ENCODE measurements at places on chromosomes 4 and X. TPM values are rescaled to one million over a fixed set of nuclear protein-coding genes. Genes with fewer than 3 reads are reported as not detected.

- DNase-seq, result no peak
- no peaks in the 10 kb centered on the region for H3K36me3 ChIP-seq
- H3K27me3 ChIP-seq, result peaks cover 3% of the 10 kb centered on the region
- no peak overlapping the region for H3K27ac ChIP-seq
- H3K4me3 ChIP-seq, result no peak overlapping the region
- no peaks in the 10 kb centered on the region for H3K4me1 ChIP-seq
These were observed 52.6 kb upstream of the SOD3 start for GRCh38 chr4:24742773-24743172.

DNA sequence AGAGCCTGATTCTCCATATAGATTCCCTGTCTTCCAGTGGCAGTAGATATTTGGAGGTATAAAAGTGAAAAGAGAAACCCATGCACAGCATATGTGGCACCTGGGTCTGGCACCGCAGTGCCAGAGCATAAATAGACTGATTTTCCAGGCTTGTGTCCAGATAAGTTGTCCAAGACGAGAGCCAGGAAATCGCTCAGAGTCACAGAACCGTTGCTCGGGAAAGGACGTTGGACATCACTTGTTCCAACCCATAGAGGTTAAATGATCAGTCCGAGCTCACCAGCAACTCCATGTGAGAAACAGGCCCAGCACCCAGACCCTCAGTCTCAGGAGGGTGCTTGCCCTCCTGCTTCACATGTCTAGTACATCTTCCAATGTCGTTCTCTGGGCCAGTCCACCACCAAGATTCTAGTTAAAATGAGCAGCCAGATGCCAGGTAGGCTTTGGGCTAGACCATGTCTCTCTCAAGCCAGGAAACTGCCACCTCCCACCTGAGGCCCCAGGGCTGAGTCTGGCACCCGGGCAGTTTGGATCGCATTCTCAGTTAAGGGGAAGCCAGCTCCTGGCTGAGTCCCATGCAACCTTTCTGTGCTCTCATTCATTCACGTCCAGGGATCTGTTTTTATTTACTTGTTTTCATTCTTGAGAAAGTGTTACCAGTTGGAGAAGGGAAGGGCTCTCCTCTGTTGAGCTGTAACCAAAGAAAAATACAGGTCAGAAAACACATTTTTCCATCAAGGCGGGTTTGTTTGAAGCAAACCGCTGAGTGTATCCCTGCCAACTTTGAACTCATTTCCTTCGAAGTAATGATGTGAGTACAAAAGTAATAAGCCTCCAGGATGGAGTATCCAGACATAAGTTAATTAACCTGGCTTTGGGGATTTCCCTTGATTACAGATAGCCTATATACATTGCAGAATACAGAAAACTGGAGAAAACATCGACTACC is 91.7 kb downstream of the PHOX2B start:
- H3K27ac ChIP-seq, result no peak overlapping the region
- no peak for DNase-seq
- no peaks in the 10 kb centered on the region for H3K4me1 ChIP-seq
- H3K4me3 ChIP-seq, result no peak overlapping the region
- H3K36me3 ChIP-seq, result no peaks in the 10 kb centered on the region
- H3K27me3 ChIP-seq, result peaks cover 2% of the 10 kb centered on the region

DNA sequence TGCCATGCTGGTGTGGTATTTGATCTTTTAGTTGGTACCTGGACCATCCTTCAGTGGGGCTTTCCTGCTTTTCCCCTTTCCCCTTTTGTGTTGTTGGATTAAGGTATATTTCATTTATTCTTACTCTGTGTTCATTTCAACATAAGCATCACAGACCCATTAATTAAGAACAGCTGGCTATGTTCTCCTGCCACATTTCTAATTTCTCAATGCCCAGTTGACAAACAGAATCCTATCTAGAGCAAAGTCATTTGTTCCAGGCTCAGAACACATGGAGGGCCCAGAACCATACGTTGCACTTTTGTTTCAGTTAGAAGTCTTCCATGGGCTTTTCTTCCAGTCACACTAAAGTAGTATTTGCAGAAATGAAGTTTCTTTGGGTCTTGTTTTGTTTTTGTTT is 46.1 kb upstream of the EOLA2 start:
- H3K27ac ChIP-seq, result no peak overlapping the region
- peaks cover 2% of the 10 kb centered on the region for H3K27me3 ChIP-seq
- no peak for DNase-seq

DNA sequence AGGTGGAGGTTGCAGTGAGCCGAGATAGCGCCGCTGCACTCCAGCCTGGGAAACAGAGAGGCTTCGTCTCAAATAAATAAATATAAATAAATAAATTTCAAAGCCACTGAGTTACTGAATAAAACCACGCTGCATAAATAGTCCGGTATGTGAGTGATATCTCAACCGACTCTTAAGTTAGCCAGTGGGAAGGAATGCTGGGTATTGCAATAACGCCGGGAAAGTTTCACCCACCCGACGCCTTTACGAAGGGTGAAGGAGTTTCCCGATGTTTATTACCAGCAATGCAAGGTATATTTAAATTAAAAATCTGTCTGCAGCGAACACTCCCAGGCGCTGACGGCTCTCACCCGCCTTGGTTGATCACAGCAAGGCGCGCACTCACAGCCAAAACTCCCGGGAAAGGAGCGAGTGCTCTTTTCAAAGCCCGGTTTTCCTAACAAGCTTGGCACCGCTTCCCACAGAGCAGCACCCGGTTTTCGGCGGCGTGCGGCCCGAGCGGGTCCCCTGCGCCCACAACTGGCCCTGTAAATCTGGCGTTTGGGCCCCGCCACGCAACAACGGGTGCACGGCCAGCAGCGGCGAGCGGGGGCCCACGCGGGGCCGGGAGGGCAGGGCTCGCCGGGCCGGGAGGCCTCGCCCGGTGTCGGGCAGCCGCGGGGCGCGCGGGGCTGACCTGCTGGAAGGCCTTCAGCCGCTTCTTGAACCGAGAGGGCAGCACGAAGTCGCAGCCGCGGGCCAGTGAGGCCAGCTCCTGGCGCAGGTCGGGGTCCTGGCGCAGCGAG is 13.7 kb downstream of the PPP2R3B start:
- peaks cover 18% of the 10 kb centered on the region for H3K4me1 ChIP-seq
- H3K36me3 ChIP-seq, result peaks cover 6% of the 10 kb centered on the region
- H3K27ac ChIP-seq, result no peak overlapping the region

The SLC9A7 gene
- total RNA-seq, result 36.9 TPM

- H3K27me3 ChIP-seq, result no peaks in the 10 kb centered on the region
- H3K4me1 ChIP-seq, result peaks cover 42% of the 10 kb centered on the region
- peak; percentile 69 for DNase-seq
- H3K36me3 ChIP-seq, result peaks cover 12% of the 10 kb centered on the region
- peak overlapping the region; percentile 80 for H3K27ac ChIP-seq
These were observed 34.2 kb downstream of the FAM193A start for GRCh38 chr4:2570551-2571222.

DNA sequence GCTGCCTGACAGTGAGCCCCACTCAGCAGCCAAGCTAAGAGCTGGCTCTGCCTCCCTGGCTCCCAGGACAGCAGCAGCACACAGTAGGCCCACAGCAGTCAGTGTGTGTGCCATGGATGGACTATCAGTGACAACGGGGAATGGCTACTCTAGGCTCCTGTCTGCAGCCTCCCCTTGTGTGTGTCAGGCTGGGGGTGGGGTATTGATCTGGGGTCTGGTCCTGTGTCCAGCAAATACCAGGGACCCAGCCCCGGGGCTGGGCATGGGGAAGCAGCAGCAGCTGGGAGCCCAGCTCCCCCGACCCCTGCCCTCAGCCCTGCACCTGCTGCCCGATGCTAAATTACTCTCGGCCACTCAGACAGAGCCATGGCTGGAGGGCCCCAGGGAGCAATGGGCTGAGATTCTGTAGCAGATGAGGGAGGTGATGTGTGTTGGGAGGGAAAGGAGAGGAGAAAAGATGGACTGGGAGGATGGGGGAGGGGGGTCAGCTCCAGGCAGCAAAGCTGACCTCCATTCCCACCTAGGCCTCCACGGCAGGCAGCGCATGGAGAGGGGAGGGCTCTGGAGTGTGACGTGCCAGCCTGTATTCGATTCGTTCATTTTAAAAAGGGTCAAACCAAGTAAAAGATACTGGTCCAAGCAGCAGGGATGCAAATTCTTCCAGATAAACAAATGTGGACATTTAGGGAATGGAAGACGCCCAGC is 61.3 kb upstream of the CRMP1 start:
- no peaks in the 10 kb centered on the region for H3K27me3 ChIP-seq
- no peak overlapping the region for H3K4me3 ChIP-seq
- H3K27ac ChIP-seq, result no peak overlapping the region
- no peaks in the 10 kb centered on the region for H3K36me3 ChIP-seq
- DNase-seq, result no peak
- peaks cover 11% of the 10 kb centered on the region for H3K4me1 ChIP-seq

DNA sequence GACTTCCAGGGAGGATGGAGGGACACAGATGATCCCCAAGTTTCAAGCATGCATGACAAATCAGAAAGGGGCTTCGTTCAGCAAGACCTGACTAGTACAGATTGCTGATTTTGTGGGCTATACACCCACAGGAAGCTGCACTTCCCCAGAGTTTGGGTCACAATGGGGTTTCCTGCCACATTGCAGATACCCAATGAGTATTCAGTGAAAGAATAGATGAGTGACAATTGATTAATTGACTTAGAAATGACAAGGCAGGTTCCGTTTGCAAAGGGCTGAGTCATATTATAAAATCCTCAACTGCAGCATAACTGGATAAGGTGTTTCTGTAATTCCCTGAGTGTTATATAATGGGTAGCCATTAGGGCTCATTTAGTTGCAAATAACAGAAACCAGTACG is 146.6 kb upstream of the TBL1X start:
- peaks cover 14% of the 10 kb centered on the region for H3K4me1 ChIP-seq
- no peaks in the 10 kb centered on the region for H3K36me3 ChIP-seq
- H3K27me3 ChIP-seq, result no peaks in the 10 kb centered on the region

- H3K4me1 ChIP-seq, result no peaks in the 10 kb centered on the region
- no peak overlapping the region for H3K27ac ChIP-seq
- no peaks in the 10 kb centered on the region for H3K36me3 ChIP-seq
- DNase-seq, result no peak
- H3K4me3 ChIP-seq, result no peak overlapping the region
- peaks cover 1% of the 10 kb centered on the region for H3K27me3 ChIP-seq
These were observed 10.9 kb downstream of the SH3D19 start for GRCh38 chr4:151314479-151314878.

- no peak overlapping the region for H3K4me3 ChIP-seq
- H3K4me1 ChIP-seq, result no peaks in the 10 kb centered on the region
- no peak overlapping the region for H3K27ac ChIP-seq
- peaks cover 4% of the 10 kb centered on the region for H3K27me3 ChIP-seq
- DNase-seq, result no peak
These were observed 140.0 kb downstream of the ARHGAP6 start for GRCh38 chrX:11525685-11526084.

The CCSER1 gene
- not detected for total RNA-seq

The LRP2BP gene
- total RNA-seq, result 0.47 TPM

DNA sequence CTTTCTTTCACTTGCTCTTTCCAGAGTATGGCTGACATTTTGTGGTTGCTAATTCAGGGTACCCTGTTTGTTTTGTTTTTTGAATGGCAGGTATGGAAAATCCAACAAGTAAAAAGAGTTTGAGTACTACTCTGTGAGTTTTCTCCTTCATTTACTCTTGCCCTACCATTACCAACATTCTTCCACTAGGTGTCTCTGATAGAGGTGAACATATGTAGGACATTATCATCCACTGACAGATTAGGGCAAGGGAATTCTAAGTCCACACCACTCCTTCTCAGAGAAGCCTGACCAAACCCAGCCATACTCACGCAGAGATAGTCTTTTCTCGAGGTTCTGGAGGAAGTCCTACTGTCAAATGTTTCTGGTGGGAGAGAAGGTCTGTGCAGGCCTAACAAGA is 36.7 kb upstream of the HDAC8 start:
- peaks cover 14% of the 10 kb centered on the region for H3K4me1 ChIP-seq
- no peak for DNase-seq
- no peak overlapping the region for H3K27ac ChIP-seq
- no peak overlapping the region for H3K4me3 ChIP-seq
- H3K27me3 ChIP-seq, result no peaks in the 10 kb centered on the region
- H3K36me3 ChIP-seq, result peaks cover 3% of the 10 kb centered on the region

The NLGN3 gene
- total RNA-seq, result 1.1 TPM

GRCh38 chr4:158783785-158784184 is 15.0 kb downstream of the FNIP2 start:
- no peaks in the 10 kb centered on the region for H3K36me3 ChIP-seq
- H3K27me3 ChIP-seq, result peaks cover 4% of the 10 kb centered on the region
- H3K27ac ChIP-seq, result no peak overlapping the region
- peaks cover 52% of the 10 kb centered on the region for H3K4me1 ChIP-seq
- DNase-seq, result no peak

DNA sequence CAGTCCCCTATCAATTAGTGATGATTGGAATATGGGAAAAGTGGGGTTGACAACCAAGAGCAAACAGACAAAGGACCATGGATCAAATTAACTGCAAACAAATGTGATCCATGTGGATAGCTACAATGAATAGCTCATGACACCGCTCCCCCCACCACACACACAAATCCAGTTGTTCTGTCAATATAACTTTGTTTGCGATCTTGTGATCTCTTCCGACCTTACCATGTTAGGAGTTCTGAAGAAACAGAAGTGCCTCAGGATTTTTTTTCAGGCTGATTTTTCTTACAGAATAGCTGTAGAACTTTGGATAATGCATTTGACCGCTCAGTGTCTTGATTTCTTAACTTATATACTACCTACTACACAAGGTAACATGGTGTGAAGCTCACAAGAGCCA is 116.6 kb downstream of the SH2D1A start:
- H3K36me3 ChIP-seq, result no peaks in the 10 kb centered on the region
- no peak for DNase-seq
- H3K4me3 ChIP-seq, result no peak overlapping the region
- no peak overlapping the region for H3K27ac ChIP-seq
